Caco-2 (cell line): ENCODE measurements at places on chromosomes 12 and 14.

GRCh38 chr14:99205086-99205688 is 66.8 kb downstream of the BCL11B start:
- no peak for DNase-seq

DNA sequence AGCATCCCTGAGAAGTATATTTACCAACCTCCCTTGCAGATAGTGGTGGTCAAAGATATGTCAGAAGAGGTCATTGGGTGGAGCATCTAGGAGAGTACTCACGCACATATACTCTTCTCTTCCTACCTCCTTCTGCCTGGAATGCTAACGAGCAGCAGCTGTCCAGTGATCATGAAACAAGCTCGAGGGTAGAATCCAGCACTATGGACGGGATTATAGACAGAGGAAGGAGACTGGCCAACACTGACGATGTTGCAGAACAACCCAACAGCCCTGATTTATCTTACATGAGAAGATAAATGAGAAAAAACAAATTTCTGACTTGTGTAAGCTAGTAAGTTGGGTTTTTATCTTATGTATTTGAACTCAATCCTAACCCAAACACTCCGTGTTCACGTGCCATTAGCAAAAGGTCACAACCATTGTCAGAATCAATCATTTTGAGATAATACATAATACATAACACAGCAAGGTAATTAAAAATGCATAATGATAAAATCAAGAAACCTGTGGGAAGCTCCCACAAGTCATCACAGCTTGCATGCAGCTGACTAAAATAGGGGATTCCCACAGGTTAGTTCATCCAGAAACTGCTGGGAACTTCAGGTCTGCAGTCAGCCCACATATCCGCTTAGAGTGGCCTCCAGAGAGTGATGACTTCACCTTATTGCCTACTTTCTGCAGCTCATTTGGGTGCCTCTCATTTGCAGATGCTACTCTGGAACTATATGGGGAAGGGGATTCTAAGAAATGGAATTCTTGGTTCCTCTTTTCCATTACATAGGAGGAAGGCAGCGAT is 36.3 kb upstream of the STK38L start:
- DNase-seq, result no peak

- no peak for DNase-seq
Measured at GRCh38 chr14:43792980-43793379, 714.1 kb downstream of the FSCB start.

DNA sequence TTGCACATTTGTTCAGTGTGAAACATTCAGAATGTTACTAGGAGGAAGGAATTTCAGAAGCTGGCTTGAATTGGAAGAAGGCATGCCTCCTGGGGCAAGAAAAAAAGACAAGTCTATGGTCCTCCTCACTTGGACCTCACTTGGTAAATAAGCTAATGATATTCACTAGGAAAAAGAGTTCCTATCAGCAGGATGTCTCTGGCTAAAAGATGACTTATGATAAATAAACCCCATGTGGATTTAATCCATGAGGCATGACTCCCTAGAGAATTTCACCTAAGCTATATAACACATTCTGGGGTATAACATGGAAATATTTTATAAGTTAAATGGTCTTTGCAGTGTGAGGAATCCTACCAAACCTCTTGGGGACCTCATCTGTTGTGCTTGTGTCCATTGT is 199.9 kb downstream of the LRIG3 start:
- DNase-seq, result no peak
